ENCODE measurements at places on chromosomes 1 and 21.

GRCh38 chr1:162234571-162234970, 142.1 kb downstream of the SPATA46 start:
- DNase-seq, result no peak

GRCh38 chr21:40947713-40948112, 100.8 kb upstream of the DSCAM start:
- DNase-seq, result peak; percentile 39

- DNase-seq, result no peak
These were observed 21.3 kb upstream of the PTTG1IP start for GRCh38 chr21:44894687-44895302.

DNA sequence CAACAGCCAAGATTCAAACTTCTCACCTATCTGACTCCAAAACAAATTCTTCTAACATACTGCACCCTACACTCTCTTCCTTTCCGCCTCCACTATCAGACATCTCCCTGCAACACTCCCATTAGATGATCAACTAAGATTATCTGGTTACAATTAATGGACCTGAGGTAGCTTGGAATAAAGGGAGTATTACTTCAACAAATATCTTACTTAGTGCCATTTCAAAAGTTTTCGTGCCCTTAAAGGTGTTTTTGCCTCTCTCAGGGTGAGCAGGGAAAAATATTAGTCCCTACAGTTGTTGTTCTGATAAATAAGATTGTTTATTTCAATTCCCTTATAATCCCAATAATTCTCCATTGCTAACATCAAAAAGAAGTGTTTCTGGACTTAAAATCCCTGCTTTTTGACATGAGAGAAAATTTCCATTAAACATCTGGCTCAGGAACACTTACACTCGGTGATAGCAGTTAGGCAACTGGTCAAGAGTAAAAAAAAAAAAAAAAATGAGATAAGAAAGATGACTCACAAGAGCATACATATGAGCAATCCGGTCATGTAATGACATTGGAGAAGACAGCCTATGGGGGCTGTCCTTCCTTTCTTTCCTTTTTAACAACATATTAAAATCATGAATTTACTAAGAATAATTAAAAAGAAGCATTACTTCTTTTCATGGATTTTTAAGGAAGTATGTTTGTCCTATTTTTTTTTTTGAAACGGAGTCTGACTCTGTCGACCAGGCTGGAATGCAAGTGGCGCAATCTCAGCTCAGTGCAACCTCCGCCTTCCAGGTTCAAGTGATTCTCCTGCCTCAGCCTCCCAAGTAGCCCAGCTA, 7.6 kb downstream of the RSBN1 start:
- DNase-seq, result no peak

- no peak for DNase-seq
These were observed 34.3 kb downstream of the XKR8 start for GRCh38 chr1:27994060-27994459.
